ENCODE measurements at places on chromosomes 12 and 14.

GRCh38 chr14:66503532-66503931, 4.4 kb upstream of the GPHN start:
- DNase-seq, result no peak

DNA sequence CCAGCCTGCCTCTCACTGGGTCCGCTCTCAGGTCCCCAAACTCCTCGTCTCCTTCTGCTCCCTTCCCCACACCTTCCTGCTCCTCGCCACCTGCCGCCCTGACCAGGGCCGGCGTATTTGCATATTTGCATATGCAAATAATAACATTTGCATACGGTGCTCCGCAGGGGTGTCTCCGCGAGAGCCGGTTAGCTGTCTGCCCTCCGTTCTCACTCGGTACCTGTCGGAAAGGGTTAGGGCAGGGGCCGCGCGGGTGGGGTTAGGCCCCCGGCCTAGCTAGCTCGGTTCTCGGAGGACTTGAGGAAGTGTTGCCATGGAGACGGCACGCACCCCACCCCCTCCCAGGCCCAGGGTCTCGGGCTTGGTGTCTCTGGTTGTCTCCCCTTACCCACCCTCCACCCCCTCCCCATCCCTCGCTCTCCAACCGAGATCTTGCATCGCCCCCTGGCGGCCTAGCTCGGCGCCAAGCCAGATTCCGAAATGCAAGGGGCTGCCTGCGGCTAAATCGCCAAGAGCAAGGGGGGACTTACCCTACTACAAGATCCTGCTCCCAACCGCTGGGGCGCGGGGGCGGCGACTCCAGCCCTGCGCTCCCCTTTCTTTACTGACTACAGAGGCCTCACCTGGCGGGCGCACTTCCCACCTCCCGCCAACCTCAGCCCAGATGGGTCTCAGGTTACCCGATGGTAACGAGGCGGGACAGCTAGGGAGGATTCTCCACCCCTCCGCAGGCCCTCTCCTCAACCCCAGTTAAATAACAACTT, 8.1 kb downstream of the STAC3 start:
- DNase-seq, result peak; percentile 38

DNA sequence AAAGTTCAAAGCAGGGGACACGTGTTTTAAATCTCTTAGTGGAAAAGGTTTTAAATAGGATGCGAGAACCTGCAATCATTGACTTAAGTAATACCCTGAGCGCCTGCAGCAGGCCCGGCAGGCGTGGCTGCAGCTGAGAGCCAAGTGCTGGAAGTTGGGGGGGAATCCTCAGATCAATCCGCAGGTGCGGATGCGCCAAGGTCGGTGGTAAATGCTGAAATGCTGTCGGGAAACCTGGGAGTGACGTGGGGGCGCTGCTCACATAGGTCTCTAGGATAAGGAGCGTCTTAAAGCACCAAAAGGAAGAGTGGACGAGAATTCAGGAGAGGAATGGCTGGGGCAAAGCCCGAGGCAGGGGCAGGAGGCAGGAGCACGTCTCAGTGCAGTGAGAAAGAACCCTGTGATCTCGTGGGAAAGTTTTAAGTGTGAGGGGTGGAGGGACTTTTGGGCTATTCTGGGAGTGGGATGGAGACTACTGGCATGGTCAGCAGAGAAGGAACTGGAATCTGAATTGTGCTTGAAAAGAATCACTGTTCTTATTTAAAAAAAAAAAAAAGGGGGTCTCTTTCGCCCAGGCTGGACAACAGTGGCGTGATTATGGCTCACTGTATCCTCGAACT, 883 bp upstream of the CDCA4 start:
- DNase-seq, result no peak

DNA sequence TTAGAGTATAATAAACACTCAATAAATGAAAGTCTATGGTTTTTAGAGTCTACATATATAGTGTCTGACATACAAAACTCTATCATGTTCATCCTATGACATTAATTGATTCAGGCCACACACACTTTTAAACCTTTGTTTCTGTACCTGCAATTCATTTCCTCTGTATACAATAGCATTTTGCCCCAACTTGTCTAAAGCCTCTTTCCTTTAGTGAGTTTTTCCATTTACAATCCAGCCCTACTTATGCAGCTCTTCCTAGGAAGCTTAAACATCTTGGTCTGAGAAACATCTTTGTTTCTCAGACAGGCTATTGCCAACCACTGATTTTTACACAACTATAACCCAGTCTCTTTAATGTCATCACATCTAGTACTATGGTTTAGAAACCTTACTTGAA, 214.7 kb upstream of the SLC16A7 start:
- DNase-seq, result no peak

GRCh38 chr12:22321638-22322037, 12.9 kb downstream of the ST8SIA1 start:
- DNase-seq, result no peak

DNA sequence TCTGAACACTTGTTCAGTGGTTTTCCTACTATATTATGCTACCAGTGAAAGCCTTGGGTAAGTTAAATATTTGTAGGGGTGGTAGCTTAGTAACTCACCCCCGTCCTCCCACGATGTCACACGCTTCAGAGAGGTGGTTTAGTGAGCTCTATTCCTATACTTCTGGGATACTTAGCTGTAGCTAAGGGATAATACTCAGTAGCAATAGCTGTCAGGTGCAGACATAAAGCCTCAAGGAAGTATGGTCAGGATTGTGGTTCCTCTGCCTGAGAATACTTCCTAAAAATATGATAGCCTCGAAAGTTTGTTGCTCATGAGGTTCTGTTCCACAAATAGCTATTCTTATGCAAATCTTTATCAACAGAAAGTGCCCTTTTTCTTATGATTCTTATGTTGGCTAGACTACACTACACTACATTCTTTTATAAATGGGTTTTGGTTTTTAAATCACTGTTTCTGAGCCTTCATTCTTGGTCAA, 11.9 kb downstream of the DLST start:
- DNase-seq, result no peak

GRCh38 chr14:37172024-37172869, at the start of gene SLC25A21:
SLC25A21 (minus strand) TSS chr14:37172606.
- DNase-seq, result peak; percentile 74

DNA sequence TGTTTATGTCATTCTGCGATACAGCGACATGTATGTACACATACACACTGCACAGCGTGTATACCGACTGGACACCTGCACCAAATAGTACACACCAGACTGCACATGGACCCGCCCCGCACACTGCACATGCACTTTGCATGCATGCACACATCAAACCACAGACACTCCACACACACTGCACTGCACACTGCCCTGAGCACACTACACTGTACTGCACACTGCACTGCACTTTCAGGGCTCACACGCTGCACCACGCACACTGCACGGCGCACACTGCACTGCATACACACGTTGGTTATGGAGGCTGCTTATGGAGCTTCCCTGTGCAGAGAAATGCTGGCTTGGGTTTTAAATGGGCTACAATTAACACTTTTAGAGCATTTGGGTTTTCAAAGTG, 1.6 kb downstream of the PAPLN start:
- DNase-seq, result no peak

GRCh38 chr14:99230208-99231151, 41.5 kb downstream of the BCL11B start:
- no peak for DNase-seq

DNA sequence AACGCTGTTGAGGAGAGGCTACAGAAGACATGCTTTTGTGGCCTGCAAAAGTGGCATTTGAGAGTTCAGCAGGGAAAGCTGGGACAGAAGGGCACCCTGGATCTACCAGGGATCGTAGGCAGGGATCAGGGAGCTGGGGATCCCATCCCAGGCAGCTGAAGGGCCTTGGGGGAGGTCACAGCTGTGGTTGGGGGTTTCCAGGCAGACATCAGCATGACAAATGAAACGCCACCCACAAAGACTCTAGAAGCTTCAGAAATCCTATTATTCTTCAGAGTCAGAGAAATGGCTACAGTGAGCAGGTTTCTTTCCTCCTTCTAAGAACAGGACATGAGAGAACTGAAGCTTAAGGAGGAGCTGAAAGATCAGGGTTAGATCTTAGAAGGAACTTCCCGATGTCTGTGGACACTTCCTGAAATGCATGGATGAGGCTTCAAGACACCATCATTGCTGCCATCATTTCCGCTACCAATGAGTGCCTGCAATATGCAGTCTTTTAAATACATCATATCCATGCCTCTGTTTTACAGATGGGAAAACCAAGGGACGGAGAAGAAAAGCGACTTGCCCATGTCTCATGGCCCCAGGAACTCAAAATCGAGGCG, 104.3 kb downstream of the RBM19 start:
- no peak for DNase-seq

GRCh38 chr12:56529656-56530055, 8.0 kb downstream of the RBMS2 start:
- no peak for DNase-seq

DNA sequence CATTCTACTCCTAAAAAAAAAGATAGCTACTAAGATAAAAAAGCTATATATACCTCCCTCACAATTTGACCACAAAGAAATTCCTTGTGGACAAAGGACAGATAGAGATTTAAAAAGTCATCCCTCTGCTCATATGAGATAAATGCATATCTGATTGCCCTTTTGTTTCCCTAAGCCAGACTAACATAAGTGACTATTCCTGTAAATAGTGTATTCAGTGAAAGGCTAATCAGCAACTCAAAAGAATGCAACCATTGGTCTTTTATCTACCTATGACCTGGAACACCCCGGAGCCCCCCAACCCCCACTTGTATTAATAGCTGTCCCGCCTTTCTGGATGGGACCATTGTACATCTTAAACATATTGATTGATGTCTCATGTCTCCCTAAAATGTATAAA, 6.3 kb upstream of the TMPO start:
- no peak for DNase-seq

GRCh38 chr14:90368946-90369721, 27.7 kb upstream of the CALM1 start:
- no peak for DNase-seq

DNA sequence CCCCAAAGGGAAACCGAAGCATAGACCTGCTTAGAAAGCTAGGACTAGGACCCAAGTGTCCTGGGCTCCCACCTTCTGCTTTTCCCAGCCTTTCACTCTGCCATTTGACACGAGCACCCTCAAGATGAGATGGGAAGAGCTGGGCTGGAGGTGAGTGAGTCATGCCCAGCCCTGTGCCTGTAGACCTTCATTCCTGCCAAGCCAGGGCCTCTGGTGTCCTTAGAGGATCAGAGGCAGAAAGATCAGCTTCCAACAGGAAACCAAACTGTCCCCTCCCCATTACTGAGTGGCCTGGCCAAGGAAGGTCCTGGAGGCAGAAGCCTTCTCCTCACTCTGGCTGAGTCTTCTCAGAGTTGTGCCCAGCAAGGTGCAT, 3.5 kb downstream of the TMEM63C start:
- DNase-seq, result no peak

GRCh38 chr12:44157359-44157758, 321.5 kb downstream of the TMEM117 start:
- DNase-seq, result no peak

DNA sequence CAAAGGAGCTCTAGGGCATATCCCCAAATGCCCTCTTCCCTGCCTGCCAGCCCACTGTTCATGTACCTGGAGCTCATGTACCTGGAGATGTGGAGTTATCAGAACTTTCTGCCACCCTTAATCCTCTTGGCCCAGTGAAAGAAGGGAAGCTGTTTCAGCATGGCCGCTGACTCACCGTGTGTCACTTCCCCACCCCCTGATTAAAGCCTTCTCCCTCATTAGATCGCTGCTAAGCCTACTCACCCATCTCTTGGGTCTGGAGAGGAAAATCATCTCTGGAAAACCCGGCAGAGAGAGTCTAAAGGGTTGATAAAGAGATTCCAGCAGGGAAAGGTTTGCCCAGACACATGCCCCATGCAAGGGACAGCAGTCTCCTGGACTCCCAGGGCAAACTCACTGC, 4.5 kb upstream of the LTBP2 start:
- DNase-seq, result no peak

GRCh38 chr14:49363821-49364751, 222.1 kb downstream of the RPS29 start:
- no peak for DNase-seq

DNA sequence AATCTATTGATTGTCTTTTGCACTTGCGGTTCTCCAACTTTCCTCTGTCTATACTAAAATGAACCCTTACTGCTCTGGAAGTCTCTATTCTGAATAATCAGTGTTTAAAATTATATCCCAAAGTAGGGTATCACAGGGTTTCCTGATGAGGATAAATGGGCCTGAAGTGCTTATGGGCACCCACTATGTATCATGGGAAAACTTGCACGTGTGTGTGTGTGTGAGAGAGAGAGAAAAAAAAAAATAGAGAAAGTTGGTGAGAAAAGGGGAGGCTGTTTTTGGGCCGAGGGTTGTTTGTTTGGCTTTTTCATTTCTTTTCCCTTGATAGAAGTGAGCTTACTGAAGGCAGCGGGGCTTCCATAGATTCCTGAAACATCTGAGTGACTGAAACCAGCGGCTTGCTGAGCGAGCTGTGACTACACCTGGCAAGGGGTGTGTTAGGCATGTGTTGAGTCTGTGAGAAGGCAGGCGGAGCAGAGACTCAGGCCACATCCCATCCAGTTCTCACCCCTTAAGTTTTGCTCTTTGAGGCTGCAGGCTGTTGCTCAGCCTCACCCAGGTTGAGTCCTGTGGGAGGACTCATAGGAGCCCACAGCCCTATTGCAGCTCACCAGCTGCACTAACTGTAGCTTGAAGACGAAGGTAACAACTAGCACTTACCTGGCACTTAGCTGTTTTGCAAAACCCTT, 17.2 kb downstream of the PPFIBP1 start:
- no peak for DNase-seq

DNA sequence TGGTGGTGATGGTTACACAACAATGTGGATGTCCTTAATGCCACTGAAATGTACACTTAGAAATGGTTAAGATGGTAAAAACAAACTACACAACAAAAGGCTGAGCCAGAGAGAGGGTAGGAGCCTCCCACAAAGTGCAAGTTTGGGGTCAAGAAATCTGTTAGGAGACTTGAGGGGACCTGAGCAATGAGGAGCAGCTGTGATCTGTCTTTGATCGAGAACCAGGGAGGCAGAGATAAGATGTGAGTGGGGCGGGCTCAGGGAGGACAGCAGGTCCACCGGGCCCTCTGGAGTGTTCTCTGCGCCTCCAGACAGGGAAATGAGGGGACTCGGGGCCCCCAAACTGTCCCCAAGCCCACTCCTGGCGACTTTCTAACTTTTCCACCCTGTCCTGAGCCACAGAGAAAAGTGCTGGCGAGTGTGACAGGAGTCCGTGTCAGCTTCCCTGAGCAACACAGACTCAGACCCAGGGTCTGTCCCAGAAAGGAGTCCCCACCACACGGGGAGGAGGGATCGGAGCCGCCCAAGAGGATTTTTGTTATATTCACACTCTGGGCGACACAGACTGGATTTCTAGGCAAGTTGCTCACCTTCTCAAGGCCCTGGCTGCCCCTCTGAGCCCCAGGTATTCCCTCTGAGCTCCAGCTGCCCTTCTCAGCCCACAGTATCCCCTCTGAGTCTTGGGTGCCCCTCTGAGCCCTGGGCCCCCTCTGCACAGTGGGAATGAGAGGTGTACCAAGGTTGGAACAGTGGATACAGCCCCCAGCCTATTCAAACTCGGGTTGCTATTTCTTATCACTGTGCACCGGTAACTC, 11.5 kb upstream of the SCARB1 start:
- DNase-seq, result no peak

- no peak for DNase-seq
These were observed 476.5 kb downstream of the APAF1 start for GRCh38 chr12:99121546-99121945.

- DNase-seq, result no peak
These were observed 164.3 kb downstream of the GXYLT1 start for GRCh38 chr12:41980390-41980789.
